Stimulated activated CD8-positive, alpha-beta memory T cell treated with anti-CD3 and anti-CD28 coated beads, Interleukin-15, amount 100 ng/mL, for 4 hours (primary cell): ENCODE measurements at places on chromosomes 12 and 14.

DNA sequence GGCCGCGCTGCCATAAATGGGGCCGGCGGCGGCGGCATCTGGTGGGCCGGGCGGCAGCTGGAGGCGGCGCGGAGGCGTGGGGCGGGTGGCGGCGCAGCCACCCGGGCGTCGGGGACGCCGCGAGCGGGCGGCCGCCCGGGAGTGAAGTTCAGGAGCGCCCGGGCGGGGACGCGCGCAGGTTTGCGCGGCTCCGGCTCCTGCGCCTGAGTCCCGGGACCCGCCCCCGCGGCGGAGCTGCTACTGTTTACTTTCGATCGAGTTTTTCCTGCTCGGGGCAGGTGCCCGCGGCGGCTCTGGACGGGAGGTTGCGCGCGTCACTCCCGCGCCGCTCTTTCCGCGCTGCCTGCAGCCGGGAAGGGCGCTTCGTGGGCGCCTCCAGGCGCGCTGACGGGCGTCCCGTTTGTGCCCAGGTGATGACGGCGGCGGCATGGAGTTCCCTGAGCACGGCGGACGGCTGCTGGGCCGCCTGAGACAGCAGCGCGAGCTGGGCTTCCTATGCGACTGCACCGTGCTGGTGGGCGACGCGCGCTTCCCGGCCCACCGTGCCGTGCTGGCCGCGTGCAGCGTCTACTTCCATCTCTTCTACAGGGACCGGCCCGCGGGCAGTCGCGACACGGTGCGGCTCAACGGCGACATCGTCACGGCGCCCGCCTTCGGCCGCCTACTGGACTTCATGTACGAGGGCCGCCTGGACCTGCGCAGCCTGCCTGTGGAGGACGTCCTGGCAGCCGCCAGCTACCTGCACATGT, at the start of gene ZBTB42:
ZBTB42 (plus strand) TSS at position 331 of the 749 bp plus-strand sequence; CDS start at position 428, 97 bp downstream.
- DNase-seq: peak; percentile 45

DNA sequence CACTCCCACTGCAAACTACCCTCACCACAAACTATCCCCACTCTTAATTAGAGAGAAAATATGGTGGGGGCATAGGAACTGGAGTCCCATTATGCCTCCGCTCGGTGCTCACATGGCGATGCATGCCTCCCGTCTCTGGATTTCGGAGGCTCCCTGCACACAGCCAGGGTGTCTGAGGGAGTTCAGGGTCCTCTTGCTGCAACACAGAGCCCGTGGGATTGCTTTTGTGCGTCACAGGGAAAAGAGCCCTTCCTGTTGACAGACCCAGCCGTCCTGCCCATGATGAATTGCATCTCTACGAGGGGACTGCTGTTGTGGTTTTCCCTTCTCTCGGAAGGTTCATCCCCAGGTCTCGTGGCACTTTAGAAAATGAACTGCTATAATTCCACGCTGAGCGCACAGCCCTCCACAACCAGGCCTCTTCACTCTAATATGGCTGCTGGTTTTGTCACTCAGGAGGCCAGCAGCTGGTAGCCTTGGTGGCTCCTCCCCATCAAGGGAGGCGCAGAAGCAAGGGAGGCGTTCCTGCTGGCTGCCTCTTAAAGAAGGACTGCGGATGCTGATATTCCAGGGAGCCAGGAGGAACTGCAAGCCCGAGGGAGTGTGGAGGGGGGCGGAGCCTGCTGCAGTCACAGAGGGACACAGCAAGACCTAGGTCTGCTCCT, 158.0 kb downstream of the KCNA5 start:
- DNase-seq: no peak

GRCh38 chr12:10701131-10701681, 21.9 kb downstream of the YBX3 start:
- DNase-seq: peak; percentile 43

GRCh38 chr14:73311708-73312030, 74.4 kb downstream of the PAPLN start:
- DNase-seq: no peak

DNA sequence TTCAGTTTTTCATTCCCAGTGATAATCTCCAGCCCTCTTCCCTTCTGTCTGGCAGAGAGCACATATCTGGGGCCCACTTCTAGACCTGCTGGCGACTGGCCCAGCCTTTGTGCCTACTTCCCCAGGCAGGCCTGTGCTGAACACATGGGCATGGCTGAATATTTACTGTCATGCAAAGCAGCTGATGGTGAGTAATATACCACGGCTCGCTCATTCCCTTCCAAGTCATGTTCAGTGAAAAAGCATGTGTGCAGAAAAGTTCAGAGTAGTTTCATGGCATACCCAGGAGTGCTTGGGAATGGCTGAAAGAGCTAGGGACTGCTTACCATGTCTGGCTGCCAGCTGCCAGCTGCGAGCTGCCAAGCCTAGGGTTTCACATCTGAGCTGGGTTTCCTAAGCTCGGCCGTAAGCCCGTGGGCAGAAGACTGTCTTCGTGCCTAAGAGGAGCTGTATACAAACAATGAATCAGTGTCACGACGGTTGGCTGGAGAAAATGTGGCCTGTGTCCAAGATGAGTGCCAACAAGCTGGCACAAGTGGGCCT, 179.9 kb upstream of the PELI2 start:
- no peak for DNase-seq

GRCh38 chr12:119431151-119431550, 96.6 kb downstream of the CCDC60 start:
- no peak for DNase-seq

DNA sequence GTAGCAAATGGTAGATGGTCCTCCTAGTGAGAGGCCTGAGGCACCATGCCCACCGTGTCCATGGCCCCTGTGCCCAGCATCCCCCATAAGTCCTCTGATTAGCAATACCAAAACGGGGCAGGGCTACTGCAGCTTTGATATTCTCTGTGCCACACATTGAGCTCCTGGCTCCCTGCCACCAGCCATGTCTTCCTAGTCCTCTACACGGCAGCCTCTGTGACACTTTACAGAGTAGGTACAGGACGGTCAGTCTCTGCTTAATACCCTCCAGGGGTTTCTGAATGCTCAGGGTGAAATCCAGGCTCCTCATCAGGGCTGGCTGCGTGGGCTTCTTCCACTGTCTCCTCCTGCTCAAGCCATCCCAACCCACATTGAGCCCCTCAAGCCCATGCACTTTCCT, 8.0 kb downstream of the RBM19 start:
- DNase-seq: no peak

DNA sequence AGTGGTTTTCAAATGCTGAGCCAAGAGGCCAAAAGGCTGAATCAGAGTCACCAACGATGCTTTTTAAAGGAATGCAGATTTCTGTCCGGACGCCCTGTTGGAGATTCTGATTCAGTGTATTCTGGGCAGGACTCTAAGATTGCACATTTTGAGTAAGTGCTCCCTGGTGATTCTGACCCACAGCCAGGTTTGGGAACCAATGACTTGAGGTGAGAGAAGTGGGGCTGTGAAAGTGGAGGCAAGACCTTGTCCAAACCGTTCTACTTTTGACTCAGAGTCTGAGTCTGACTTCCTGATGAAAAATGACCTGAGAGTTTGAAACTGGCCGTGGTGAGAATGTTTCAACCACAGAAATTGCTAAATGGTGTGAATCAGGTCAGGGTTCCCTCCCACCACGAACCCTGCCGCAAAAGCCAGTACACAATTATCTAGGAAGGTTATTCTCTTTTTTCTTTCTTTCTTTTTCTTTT, 90.2 kb downstream of the NTN4 start:
- DNase-seq: no peak
